Urinary bladder (tissue), 4 donors: ENCODE measurements at places on chromosomes 11 and 22.

DNA sequence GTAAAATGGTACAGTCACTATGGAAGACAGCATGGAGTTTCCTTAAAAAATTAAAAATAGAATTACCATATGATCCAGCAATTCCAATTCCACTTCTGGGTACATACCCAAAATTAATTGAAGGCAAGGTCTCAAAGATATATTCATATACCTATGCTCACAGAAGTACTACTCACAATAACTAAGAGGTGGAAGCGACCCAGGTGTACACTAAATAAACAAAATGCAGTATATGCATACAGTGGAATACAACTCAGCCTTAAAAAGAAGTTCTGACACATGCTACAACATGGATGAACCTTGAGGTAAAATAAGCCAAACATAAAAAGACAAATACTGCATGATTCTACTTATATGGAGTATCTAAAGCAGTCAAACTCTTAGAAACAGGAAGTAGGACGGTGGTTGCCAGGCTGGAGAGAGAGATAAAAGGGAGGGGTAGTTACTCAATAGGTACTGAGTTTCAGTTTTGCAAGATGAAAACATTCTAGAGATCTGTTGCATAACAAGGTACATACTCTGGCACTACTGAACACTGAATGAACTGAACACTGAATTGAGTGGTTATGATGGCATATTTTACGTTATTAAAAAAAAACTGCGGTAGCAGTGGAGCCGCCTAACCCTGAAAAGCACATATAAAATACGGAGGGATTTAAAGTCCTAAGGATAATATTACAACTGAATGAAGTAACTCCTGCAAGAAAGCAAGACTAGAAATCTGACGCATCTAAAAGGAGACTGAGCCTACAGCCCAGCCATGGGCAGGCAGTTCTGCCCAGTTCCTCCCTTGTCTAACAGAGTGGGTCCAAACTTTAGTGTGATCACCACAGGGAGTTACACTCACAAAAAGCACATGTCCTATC is 12.8 kb downstream of the DGCR2 start:
- DNase-seq = no peak

DNA sequence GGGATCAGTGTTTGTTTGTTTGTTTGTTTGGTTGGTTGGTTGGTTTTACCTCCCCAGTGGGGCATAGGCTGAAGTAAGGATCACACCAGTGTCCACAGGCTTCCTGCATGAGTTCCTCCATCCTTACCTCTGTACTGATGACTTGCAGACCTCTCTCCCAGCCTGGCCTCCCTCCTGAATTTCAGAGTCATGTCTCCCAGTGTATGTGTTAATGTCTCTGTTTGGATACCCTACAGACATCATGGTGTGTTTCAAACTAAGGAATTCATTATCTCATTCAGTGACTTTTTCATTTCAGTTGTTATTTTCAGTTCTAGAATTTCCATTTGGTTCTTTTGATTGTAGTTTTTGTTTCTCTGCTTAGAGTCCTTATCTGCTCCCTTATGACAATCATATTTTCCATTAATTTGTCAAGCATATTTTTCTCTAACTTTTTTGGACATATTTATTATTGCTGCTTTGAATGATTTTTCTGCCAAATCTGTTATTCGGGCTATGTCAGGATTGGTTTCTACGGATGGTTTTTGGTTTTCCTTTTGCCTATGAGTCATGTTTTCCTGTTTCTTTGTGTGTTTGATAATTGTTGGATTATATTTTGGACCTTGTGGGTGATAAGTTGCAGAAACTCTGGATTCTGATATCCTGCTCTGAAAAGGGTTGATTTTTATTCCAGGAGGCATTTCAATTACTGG is 23.6 kb downstream of the MYEOV start:
- DNase-seq = no peak

DNA sequence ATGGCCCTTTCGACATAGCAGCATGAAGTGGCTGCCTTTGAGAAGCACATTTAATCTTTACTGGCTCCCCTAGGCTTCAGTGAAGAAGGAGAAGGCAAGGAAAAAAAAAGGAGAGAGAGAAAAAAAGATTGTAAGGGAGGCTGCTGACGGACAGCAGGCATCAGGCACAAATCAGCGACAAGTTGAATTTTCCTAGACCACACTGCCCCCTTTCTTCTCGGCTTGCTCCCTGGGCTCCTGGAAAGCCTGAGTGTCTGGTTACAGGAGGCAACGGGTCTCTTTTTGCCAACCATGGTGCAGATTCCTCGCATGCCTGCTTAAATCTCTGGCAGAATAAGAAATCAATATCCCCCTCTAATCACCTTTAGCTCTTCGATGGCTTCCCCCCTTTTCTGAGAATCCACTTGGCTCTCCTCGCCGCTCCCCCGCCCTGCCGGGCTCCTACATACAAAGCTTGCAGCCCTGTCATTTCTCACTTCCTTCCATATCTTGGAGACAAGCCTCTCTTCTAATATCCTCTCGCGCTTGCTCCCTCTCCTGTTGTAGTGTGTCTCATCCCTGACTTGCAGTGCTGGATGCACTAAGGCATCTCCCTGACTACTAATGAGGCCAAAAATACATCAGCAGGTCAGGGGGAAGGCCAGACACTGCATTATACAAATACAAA is 14.3 kb downstream of the BLID start:
- DNase-seq = peak; percentile 91

DNA sequence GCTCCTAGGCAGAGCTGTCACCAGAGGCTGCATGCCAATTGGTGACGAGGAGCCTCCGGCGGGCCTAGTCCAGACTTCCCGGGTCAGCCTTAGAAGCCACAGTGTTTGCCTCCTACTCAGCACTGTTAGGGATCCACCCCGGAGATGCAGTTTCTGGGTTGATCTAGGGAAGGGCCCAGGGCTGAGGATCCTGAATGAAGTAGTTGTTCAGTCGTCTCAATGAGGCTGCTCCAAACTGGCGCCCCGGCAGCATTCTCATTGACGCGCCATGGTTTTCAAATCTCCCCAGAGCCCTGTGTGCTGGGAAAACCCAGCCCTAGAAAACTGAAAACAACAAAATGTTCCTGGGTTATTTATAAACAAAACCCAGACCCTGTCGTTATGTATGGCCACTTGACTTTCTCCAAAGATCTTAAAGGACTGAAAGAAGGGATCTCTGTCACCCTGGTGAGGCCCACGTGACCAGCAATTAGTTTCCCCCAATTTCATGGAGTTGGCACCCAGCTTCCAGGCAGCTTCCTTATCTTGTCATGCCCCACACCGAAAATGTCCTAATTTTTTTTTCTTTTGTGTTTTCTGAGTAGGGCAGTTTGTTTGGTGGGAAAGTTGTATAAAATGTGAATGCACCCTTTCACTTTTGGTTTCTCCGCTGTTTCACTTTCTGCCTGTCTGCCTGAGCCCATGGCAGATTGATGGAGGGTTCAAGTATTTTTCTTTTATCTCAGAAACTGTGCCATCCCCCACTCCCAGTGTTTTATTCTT is 2.0 kb upstream of the EHD1 start:
- DNase-seq = no peak

DNA sequence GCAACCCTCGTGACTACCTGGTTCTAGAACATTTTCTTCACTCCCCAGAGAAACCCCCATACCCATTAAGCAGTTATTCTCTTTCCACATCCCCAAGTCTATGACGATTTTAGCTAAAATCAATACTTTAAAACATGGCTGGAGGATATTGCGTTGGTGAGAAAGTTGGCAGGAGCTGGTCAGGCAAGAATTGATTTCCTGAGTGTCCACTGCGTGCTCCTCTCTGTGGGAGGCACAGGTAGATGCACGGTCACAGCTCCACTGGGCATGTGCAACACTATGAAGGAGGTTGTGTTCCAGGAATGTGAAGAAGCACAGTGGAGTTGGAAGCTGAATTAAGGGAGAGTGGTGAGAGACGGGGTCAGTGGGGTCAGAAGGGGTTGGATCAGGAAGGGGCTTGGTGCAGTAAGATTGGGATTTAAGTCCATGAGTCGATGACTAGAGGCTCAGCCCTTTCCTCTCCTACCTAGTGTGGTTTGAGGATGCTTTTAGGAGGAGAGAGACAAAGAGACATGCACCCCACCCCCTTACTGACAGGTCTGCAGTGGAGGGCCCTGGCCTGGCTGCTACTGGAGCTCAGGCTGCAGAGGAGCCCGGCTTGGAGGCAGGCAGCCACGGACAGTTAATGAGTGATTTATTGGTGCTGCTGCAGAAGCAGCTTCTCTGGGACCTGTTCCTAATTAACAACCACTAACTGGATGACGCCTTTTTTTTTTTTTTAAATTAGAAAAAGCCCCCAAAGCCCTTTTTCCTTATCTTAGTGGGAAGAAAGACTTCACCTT is 395.6 kb downstream of the TENM4 start:
- no peak for DNase-seq

GRCh38 chr11:14446701-14447169 is 52.9 kb downstream of the COPB1 start:
- no peak for DNase-seq

- no peak for DNase-seq
These were observed 109.3 kb upstream of the TBCEL start for GRCh38 chr11:120914601-120915000.

- no peak for DNase-seq
These were observed 121.2 kb downstream of the ABTB2 start for GRCh38 chr11:34236572-34236971.

DNA sequence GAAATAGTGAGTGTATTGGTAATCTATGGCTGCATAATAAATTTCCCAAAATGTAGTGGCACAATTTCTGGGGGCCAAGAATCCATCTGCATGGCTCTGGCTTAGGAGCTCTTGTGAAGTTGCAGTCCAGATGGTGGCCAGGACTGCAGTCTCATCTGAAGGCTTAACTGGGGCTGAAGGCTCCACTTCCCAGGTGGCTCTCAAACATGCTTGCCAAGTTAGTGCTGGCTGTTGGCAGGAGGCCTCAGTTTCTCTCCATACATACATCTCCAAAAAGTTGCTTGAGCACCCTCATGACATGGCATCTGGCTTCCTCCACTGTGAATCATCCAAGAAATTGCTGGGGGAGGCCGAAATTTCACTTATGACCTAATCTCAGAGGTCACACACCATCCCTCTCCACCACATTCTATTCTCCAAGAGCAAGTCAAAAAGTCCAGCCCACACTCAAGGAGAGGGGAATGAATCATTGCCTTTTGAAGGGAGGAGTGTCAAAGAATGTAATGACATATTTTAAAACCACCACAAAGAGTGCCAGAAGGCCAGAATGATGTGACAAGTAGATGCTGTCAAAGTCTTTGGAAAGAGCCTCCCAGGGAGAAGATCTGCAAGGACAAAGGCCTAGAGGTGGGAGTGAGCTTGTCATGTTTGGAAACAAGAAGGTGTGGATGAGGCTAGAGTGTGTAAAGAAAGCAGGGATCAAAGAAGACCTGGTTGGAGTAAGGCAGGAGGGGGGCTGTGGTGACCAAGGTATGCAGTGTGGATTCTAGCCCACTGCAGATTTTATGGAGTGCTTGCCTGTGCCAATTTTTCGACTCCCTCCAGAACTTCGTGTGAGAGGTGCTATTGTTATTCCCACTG is 566.2 kb downstream of the MIAT start:
- no peak for DNase-seq

DNA sequence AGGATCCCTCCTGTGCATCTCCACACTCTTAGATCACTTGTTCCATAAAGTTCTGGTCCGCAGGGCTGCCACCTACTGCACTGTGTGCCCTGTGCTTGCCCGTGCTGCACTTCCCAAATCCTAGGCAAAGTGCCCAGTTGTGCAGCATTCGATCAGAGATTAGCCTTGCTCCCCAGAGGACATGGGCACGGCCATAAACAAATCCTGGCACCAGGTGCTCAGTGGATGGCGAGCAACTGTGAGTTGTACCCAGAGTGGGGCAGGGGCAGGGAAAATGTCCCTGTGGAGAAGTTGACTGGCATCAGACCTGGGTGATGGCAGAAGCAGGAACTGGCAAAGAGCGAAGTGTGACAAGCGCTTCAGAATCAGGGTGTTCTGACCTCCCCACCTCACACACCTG is 4.7 kb downstream of the FADS2 start:
- no peak for DNase-seq

DNA sequence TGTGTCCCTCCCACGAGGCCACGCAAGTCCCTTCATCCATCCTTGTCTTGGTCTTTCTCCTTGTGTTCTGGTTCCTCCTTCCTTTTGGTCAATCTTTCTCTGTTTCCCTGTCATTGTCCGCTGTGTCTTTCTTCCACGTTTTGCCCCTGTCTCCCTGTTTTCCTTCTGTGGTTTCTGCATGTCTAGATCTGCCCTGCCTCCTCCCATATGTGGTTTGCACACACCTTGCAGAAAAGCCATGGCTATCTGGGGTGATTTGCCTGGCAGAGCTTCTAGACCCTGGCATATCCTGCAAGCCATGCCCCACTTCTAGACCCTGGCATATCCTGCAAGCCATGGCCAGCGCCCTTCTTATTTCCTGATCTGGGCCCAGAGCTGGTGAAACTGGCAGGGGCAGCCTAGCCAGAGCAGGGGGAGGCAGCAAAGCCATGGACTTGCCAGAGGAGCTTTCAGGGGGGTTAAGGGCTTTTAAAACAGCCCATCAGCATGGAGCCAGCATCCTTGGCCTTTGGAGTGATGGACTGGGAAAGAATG is 131.6 kb upstream of the NECTIN1 start:
- no peak for DNase-seq

DNA sequence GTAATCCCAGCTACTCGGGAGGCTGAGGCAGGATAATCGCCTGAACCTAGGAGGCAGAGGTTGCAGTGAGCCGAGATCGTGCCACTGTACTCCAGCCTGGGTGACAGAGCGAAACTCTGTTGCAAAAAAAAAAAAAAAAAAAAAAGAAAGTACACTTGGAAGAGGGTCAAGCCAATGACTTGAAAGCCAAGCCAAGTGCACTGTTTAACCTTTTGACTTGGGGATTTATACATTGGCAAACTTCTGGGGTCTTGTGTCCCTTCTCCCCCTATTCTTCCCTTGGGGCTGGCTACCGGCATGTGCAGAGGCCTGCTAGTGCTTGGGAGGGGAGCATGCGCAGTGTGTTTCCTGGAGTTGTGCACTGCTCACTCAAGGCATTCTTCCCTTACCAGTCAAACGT is 14.3 kb upstream of the THRSP start:
- no peak for DNase-seq

DNA sequence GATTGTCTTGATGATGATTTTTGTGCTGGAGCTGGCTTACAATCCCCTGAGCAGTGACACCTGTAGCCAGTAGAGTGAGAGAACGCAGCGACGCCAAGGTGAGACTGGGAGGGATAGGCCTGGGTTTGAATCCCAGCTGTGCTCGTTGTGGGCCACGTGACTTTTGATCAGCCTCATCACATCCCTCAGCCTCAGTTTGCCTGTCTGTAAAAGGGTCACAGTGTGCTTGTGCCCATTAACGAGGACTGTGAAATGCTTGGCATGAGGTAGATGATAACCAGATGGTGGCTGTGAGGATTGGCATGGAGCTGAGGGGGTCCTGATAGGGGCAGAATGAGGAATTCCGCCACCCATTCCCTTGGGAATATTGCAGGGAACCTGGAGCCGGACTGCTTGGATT is 9.6 kb downstream of the KIAA1671 start:
- DNase-seq = no peak
